HS-27A (cell line): ENCODE measurements at places on chromosomes 1 and 21.

GRCh38 chr1:94079080-94079940, 41.6 kb downstream of the ABCA4 start:
- no peak for DNase-seq

DNA sequence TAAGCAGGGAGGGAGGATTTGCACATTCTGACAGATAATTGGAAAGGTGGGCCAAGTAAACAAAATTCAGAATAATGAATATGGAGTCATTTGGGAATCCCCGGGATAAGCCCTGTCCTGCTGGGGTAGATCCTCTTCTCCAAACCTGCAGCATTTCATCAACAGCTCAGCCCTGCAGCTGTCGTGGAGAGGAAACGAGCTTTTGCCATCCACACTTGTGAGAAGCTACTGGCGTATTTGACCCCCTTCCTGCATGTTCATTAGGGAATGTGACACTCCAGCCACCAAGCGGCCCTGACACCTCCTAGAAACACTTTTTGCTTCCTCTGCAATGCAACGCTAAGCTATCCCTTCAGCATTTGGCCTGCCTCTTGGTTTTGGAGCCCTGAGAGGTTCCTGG, 8.0 kb upstream of the LEFTY2 start:
- no peak for DNase-seq

DNA sequence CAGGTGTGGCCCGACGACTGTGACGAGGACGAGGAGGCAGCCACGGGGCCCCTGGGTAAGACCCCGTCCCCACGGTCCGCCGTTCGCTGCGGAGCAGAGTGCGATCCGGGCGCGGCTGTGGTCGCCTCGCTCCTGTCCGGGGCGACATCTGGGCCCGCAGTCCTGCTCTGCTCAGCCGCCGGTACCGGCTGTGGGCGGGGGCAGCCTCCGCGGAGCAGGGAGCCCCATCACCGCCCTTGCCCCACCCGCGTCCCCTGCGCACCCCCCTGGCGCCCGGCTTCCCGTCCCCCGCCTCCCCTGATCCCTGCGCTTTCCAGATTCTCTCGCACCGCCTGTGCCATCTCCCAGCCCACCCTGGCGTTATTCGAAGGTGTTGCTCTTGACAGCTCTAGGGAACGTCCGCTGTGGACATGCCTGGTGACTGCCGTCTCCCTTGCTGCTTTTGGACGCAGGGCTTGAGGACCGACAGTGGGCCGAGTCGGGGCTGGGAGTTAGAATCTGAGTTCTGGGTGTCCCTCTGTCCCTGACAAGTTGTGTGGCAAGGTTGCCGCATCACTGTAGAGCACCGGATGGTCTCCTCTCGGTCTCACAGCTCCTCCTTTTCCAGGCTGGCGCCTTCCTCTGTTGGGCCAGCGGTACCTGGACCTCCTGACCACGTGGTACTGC, 596 bp downstream of the TOR3A start:
- peak; percentile 20 for DNase-seq

DNA sequence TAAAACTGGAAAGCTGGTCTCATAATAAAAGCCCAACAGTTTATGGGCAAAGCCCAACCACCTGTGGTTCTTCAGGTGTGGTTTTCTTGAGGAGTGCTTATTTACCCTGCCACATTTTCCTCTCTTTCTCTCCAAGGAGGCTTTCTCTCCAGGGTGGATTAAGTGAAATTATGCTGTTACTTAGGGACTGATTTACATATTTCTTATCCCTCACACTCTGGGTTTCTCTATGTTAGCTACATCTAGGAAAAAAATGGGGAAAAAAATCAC, 4.8 kb downstream of the TBX19 start:
- DNase-seq = no peak

GRCh38 chr1:184805667-184806295, 51.1 kb upstream of the EDEM3 start:
- DNase-seq = peak; percentile 45

GRCh38 chr21:45259206-45259840, 28.4 kb downstream of the POFUT2 start:
- DNase-seq = no peak

- DNase-seq = no peak
Measured at GRCh38 chr1:65279070-65279779, 30.1 kb upstream of the DNAJC6 start.

DNA sequence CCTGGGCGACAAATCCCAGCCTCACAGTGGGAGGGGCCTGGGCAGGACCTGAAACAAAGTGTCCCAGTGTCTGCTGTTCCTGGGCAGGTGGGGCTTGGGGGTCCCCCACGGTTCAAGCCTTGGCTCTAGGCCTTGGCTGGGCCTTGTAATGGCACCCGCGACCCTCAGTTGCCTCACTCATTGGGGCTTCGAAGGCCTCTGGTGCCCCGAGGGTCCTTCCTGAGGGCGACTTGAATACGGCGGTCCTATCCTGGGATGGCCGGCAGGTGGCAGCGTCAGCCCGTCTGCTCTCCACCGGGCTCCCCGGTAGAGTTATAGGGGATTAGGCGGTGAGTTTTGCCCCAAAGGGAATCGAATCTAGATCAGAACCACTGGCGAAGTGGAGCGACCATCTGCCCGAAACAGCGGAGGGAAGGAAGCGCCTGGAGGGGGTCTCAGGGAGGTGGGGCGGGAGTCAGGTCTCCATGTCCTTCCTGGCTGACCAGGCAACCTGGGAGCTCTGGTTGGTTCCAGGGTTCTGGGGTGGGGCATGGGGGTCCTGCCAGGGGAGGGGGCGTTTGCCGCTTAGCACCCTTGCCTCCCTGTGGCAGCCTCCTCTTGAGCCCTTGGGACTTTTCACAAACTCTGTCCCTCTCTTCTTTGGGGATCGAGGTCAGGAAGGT, 2.1 kb upstream of the PEX10 start:
- DNase-seq = peak; percentile 29

- DNase-seq = no peak
Measured at GRCh38 chr1:43530483-43531106, at the start of gene PTPRF. PTPRF (plus strand) TSS chr1:43530883; CDS start chr1:43545076, 14,193 bp downstream.

GRCh38 chr1:181485287-181486097, 2.2 kb downstream of the CACNA1E start:
- DNase-seq = no peak

DNA sequence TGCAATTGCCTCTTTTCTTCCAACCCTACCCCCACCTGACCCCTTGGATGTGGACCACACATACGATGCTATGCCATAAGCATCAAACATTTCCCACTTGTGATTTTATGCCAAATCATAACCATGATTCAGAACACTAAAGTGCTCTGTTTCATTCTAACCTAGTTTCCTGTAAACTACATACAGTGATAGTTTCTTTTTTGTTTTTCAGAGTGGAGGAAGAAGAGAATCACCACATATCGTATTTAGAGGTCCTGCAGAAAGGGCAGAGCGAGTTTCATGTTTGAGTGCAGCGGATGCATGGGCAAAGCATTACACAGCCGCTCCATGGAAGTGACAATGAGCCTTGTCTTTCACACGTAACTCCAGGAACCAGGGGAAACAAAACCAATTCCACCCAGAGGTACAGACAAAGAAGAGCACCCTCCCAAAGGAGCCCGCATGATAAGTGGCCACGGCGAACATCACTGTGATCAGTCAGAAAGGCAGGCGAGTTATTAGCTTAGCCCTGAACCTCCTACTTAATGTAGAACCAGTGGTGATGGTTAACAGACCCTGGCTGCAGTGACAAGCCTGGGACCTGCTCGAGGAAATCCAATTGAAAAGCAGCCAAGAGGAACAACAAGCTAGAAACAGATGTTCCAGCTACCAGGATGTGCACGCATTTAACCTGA, 64.0 kb upstream of the ZNF281 start:
- DNase-seq = no peak

DNA sequence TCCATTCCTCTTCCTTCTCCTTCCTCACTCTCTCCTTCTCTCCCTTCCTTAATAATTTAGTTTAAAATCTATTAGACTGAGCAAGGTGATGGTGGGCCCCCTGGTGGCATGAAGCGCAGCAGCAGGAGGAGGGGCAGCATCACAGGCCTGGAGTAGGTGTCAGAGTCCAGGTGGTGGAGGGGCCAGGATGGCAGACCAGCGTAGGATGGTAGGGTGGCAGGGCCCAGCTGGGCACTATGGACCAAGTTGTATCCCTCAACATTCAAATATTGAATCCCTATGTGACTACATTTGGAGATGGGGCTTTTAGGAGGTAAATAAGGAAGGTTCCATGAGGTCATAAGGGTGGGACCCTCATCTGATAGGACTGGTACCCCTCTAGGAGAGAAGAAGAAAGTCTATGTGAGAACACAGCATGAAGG, 61.0 kb downstream of the WDR4 start:
- no peak for DNase-seq
